CD14-positive monocyte (primary cell): ENCODE measurements at places on chromosomes 4 and X. TPM values are rescaled to one million over a fixed set of nuclear protein-coding genes. Genes with fewer than 3 reads are reported as not detected.

DNA sequence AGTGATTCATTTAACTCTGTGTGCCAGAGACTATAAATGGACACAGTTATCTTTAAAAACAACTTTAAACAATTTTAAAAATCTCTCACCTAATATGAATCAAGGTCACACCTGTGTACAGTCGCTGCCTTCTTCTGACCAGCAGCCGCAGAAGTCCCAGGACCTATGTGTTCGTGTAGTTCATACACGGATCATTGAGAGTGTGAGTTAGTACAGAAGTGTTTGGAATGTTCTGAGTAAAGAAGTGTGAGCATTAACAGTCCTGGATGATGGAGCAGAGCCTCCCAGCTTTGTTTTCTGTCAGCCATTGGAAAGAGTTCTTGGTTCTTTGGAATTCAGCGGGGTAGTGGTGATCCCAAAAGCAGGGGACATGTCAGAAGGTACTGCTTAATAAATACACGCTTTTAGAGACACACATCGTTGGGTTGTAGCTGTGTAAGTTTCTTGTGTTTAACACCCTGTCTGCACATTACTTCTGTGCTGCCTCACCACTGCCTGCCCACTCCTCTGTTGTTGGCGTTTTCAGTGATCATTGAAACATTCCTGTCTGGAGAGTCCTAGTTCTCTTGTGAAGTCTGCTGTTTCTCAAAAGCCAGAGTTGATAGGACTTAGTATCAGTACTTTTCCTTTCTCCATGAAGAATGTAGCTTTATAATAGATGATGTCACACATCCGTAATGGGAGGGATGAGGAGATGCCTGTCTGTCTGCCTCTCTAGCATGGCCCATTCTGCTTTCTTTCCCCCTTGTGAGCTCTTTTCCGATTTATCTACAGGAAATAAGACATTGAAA is 90.6 kb downstream of the PTTG2 start:
- no peak for DNase-seq

- no peak for DNase-seq
These were observed 87.2 kb downstream of the MAPK10 start for GRCh38 chr4:86272669-86273068.

GRCh38 chr4:47714269-47714668 is 123.6 kb downstream of the CORIN start:
- DNase-seq = no peak

- no peak for DNase-seq
These were observed 43.9 kb upstream of the BBS12 start for GRCh38 chr4:122688529-122689140.

GRCh38 chrX:53684415-53685192 is 1.9 kb downstream of the HUWE1 start:
- DNase-seq = no peak

GRCh38 chr4:37002625-37003024 is 241.9 kb upstream of the NWD2 start:
- DNase-seq = no peak

GRCh38 chrX:66961665-66962064 is 322.8 kb upstream of the EDA2R start:
- no peak for DNase-seq

Gene GC
- polyA plus RNA-seq = not detected in 2 replicates

Gene XPNPEP2
- not detected for polyA plus RNA-seq

Gene RCHY1
- polyA plus RNA-seq = 22.5 TPM
